Activated naive CD8-positive, alpha-beta T cell treated with anti-CD3 and anti-CD28 coated beads for 36 hours (primary cell): ENCODE measurements at places on chromosomes 13 and 19.
A peak's percentile ranks its signal among the peaks of the same experiment; 100 is the strongest.

DNA sequence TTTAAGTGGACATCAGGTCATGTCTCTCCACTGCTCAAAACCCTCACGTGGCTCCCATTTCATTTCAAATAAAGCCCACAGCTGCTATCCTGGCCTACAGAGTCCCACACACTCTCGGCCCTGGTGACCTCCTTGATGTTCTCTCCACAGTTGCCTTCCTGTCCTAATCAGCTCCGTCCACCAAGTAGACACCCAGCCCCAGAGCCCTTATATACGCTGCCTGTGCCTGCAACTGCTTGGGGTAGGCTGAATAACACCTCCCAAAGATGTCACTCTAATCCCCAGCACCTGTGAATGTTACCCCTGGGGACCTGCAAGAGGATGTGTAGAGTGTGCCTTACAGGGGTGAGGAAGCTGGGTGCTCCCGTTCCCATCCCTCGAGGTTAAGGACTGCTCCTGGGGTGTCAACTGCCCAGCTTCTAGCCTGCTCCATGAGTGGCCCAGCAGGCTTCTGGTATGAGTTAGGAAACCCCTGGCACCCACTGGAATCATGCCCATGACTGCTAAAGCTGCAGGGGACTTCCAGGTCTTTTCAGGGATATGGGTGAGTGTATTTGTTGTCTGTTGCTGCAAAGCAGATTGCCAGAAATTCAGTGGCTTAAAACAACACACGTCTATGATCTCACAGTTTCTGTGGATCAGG lies 6.0 kb downstream of the FAM187B start:
- DNase-seq, result no peak
- H3K36me3 ChIP-seq, result peaks cover 3% of the 10 kb centered on the region
- no peaks in the 10 kb centered on the region for H3K27me3 ChIP-seq
- no peak overlapping the region for H3K27ac ChIP-seq
- H3K4me1 ChIP-seq, result peaks cover 6% of the 10 kb centered on the region
- no peak overlapping the region for H3K4me3 ChIP-seq

DNA sequence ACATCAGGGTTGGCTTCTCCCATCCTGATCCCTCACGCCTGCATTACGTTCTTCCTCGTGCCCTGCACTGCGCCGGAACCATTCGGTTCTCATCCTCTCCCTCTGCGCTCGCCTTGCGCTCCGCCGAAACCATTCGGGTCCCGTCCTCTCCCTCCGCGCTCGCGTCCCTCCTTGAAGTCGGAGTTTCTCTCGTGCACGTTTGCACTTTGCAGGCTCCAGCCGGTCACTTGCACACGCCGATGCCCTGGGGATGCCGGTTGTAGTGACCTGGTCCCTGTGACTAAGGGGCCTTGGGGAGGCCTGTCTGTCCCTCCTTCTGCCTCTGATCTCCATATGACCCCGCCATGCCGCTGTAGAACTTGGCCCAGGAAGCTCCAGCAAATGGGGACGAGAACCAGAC lies 265.8 kb downstream of the TEX29 start:
- H3K36me3 ChIP-seq, result no peaks in the 10 kb centered on the region
- no peak overlapping the region for H3K27ac ChIP-seq
- no peak overlapping the region for H3K4me3 ChIP-seq
- H3K4me1 ChIP-seq, result no peaks in the 10 kb centered on the region

DNA sequence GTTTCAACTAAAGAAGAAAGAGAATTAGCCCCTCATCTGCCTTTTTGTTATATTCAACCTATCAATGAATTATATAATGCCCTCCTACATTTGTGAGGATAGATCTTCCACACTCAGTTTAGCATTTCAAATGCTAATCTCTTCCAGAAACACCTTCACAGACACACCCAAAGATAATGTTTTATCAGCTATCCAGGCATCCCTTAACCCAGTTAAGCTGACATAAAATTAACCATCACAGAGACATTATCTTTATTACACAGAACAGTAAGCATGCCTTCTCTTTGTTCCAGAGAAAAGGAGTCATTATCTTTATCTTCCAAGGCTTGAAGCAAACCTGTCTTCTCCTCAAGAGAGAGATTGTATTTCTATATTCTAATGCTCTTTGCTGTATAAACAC lies 53.1 kb downstream of the PCDH20 start:
- DNase-seq, result no peak
- no peaks in the 10 kb centered on the region for H3K27me3 ChIP-seq
- H3K36me3 ChIP-seq, result no peaks in the 10 kb centered on the region
- no peak overlapping the region for H3K27ac ChIP-seq
- no peaks in the 10 kb centered on the region for H3K4me1 ChIP-seq

GRCh38 chr13:51191743-51192142 lies 30.5 kb upstream of the FAM124A start:
- H3K4me1 ChIP-seq, result peaks cover 10% of the 10 kb centered on the region
- DNase-seq, result no peak
- H3K4me3 ChIP-seq, result no peak overlapping the region
- H3K27ac ChIP-seq, result no peak overlapping the region

DNA sequence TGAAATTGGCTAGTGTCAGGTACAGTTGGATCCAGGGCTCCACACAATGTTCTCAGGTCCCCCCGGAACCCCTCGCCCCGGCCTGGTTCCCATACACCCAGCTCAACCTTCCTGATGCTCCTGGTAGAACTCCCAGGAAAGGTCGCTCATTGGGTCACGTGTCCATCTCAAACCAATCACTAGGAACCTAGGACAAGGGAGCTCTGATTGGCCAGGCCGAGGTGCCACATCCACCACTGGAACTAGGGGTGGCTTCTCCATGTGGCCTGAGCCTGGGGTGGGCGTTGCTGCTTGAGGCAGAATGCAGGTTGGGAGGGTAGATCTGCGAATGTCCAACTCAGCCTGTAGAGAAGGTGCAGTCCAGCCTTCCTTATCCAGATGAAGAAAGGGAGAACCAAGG lies 6.9 kb upstream of the MEF2B start:
- H3K27me3 ChIP-seq, result no peaks in the 10 kb centered on the region
- no peaks in the 10 kb centered on the region for H3K4me1 ChIP-seq

GRCh38 chr13:51325837-51326236 lies 13.7 kb upstream of the SERPINE3 start:
- peaks cover 4% of the 10 kb centered on the region for H3K4me1 ChIP-seq
- no peak overlapping the region for H3K4me3 ChIP-seq
- DNase-seq, result no peak
- no peaks in the 10 kb centered on the region for H3K36me3 ChIP-seq
- no peaks in the 10 kb centered on the region for H3K27me3 ChIP-seq
- H3K27ac ChIP-seq, result peak overlapping the region; percentile 1

- no peaks in the 10 kb centered on the region for H3K27me3 ChIP-seq
- peaks cover 2% of the 10 kb centered on the region for H3K36me3 ChIP-seq
- H3K27ac ChIP-seq, result no peak overlapping the region
These were observed 88.6 kb downstream of the UBL3 start for GRCh38 chr13:29761815-29762214.

- H3K27me3 ChIP-seq, result peaks cover 5% of the 10 kb centered on the region
- no peak for DNase-seq
- H3K27ac ChIP-seq, result no peak overlapping the region
- no peaks in the 10 kb centered on the region for H3K36me3 ChIP-seq
- peaks cover 8% of the 10 kb centered on the region for H3K4me1 ChIP-seq
These were observed 7.0 kb upstream of the HSPH1 start for GRCh38 chr13:31168736-31169135.

DNA sequence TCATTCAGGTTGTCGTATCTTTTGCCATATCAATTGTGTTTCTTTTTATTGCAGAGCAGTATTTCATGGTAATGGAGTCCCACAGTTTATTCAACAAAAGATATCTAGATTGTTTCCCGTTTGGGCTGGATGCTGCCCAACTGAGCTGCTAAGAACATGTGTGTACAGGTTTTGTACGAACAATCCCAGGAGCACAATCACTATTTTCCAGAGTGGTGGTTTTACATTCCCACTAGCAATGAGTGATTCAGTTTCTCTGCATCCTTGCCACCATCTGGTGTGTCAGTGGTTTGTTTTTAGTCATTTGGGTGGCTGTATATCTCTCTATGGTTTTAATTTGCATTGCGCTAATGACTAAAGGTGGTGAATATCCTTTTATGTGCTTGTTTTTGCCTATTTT lies 52.7 kb upstream of the ZDHHC20 start:
- H3K4me3 ChIP-seq, result no peak overlapping the region
- H3K27me3 ChIP-seq, result no peaks in the 10 kb centered on the region
- no peak overlapping the region for H3K27ac ChIP-seq
- H3K36me3 ChIP-seq, result peaks cover 6% of the 10 kb centered on the region
- H3K4me1 ChIP-seq, result no peaks in the 10 kb centered on the region
- no peak for DNase-seq

DNA sequence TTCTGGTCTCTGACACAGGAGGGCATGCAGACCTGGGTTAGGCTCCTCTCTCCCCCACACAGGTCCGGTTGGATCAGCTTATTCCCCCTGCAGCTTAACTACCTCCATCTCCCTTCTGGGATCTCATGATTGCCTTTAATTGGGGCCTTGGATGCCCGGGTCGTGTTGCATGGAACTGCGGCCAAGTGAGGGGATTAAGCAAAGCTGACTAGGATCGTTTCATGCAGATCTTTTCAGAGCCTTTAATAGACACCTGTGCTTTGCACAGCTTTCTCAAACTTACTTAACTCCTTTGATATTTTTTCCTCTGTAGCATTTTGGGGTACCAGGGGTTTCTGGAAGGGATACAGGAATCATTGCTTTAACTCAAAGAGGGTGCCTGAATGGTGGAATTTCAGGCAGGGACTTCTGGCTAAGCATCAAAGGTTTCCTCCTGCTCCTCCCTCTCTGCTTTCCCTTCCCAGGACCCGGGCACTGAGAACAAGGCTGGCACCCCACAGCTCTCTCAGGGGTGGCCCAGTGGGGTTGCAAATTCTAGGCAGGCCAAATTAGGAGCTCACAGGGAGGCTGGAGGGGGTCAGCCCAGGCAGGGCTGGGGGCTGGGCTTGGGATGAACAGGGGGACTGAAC lies 477 bp downstream of the NFILZ start:
- DNase-seq, result no peak
- no peaks in the 10 kb centered on the region for H3K36me3 ChIP-seq
- H3K27me3 ChIP-seq, result no peaks in the 10 kb centered on the region
- no peak overlapping the region for H3K27ac ChIP-seq

GRCh38 chr19:16836115-16837034 lies 7.2 kb downstream of the SIN3B start:
- no peak overlapping the region for H3K27ac ChIP-seq
- peaks cover 21% of the 10 kb centered on the region for H3K36me3 ChIP-seq
- no peak for DNase-seq
